Sciatic nerve (tissue), 2 donors: ENCODE measurements at places on chromosomes 7 and 10.

- DNase-seq = no peak
These were observed 447.8 kb upstream of the C7orf33 start for GRCh38 chr7:148142660-148143248.

DNA sequence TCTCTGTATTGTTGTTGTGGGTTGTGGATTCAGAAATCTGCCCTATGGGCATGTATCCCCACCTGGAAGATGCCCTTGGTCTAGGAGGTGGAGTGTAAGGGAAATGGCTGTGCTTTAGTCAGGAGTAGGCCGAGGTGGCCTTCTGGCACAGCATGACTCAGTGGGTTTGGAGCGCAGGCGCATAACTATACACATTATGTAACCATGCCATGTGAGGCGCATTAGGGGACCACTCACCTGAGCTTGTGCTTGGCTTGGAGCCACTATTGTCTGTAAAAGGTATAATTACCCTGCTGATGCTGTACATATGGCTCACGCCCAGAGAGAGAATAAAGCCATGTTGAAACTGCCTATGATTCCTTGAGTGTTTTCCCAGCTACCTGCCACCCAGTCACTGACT is 20.6 kb upstream of the ADAMTS14 start:
- no peak for DNase-seq

GRCh38 chr7:115478426-115478825 is 552.1 kb downstream of the TFEC start:
- no peak for DNase-seq

DNA sequence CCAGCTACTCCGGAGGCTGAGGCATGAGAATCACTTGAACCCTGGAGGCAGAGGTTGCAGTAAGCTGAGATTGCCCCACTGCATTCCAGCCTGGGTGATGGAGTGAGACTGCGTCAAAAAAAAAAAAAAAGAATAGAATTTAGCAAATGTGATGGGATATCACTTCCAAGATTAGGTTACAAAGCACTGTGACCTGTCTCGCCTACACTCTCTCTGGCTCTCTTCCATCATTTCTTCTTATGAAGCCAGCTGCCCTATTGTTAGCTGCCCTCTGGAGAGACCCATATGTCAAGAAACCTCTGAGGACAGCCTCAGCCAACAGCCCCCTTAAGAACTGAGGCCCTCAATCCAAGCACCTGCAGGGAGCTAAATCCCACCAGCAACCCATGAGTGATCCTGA is 28.2 kb downstream of the ARHGAP21 start:
- DNase-seq = no peak
